ENCODE measurements at places on chromosomes 16 and 17.

DNA sequence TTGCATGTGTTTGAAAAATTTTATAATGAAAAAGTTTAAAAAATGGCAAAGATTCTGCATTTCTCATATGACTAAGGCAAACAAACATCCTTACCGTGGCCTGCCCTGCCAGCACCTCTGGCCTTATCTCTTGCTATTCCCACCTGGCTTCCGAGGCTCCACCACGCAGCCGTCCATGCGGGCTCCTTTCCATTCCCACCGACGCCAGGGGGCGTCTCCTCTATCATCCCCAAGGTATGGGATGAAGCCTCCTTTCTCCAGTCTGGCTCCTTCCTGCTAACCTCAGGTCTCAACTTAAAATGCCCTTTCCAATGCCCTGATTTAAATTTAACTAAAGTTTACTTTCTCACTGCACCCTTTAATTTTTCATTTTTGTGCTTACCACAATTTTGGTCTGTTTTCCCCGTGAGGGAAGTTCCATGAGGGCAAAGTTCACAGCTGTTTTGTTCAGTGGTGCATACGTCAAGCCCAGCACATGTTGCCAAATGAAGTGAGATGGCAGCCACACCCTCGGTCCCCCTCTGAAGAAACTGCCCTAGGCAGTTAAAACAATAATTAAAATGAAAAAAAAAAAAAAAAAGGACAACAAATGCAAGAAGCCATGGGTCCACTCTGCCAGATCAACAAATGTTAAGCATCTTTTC is 13.3 kb upstream of the SDK2 start:
- DNase-seq: no peak

GRCh38 chr17:61574542-61575351 is 16.3 kb downstream of the NACA2 start:
- no peak for DNase-seq

DNA sequence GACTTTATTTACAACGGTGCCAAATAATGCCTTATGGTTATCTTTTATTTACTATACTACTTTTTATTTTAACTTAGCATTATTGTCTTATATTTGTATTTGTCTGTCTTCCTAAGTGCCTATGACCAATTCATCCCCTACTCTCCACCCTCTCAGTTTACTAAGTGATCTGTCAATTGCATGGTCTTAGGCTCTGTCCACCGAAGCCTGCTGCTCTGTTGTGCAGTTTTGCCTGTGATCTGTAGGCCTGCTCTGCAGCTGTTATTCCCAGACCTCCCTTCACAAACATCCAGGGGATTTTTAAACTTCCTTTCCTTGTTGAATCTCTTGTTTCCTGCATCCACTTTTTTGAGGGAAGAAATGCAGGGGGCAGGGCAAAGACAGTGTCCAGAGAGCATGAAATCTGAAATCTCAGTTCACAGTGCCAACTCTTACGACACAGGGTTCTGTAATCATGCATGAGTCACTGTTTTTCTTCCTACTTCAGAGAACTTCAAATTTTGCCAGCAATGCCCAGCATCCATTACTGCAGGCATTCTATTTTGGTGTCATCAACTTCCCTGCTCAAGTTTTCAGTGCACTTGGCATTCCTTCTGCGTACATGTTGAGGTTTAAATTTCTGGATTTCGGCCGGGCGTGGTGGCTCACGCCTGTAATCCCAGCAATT is 11.4 kb downstream of the SLFN5 start:
- DNase-seq: peak; percentile 21

GRCh38 chr16:12092544-12092921 is 116.0 kb downstream of the SNX29 start:
- DNase-seq: no peak

DNA sequence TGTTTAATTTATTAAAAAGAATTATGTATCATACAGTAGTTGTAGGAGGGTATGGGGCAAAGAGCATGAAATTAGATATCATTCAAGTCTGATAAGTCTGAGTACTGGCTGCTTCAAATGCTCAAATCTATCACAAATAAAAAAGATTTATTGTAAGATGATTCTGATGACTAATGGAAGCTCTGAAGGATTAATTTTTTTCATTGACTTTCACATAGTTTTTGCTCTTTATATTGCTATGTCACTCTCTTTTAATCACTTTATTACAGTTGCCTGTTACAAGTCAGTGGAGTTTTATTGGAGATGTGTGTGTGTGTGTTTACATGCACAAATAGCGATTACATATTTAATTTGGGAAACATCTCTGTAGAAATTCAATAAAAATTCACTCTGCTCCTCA is 15.0 kb downstream of the MAP2K4 start:
- no peak for DNase-seq

DNA sequence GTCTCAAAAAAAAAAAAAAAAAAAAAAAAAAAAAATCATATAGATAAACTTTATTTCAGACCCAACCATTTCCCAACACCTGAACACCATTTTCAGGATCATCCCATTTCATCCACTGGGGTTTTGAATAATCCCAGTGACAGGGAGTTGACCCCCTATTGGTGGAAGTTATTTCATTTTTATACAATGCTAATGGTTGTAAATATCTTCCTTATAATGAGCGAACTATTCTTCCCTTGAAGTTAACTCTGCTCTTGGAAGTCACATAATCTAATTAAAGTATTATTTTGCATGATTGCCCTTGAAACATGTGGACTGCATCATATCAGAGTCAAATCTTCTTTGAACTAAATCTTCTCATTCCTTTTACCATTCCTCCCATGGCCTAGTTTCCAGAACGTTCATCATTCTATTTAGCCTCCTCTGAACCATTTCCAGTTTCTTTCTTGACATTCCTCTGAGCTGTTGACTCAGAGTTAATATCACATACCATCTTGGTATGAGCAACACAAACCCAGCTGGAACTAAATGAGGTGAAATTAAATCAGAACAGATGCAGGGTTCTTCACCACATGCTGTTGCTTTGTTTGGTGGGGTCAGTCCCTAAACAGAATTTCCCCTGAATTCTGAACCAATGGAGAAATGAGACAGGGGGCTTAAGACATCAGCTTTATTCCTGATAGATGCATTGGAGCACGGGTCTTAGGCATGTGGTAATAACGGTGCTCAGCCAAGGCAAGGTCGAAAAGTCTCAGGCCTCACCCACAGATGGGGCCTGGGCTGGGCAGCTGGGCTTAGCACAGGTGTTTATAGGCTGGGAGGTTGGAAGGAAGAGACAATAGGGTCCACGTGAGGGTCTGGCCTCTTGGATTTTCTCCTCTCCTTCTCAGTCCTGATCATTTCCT is 8.9 kb downstream of the HSD17B2 start:
- DNase-seq: no peak

DNA sequence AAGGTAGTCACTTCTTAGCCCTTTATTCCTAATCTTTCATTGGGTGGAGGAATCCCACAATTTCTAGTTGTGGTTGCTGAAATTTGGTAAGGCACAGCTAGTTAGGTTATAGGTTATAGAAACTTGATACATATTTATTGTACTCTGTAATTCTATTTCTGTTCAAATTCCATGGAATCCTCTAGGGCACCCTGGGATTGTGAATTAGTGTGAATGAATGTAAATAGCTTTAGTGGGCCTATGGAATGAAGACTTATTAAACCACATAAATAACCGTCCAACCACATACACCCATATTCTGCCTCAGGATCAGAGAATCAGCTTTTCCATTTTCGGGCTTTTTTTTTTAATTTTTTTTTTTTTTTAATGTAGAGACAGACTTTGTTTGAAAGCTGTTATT is 9.2 kb downstream of the TANC2 start:
- no peak for DNase-seq

- DNase-seq: no peak
Observed at GRCh38 chr17:3029213-3029913, 34.0 kb downstream of the OR1D5 start.

DNA sequence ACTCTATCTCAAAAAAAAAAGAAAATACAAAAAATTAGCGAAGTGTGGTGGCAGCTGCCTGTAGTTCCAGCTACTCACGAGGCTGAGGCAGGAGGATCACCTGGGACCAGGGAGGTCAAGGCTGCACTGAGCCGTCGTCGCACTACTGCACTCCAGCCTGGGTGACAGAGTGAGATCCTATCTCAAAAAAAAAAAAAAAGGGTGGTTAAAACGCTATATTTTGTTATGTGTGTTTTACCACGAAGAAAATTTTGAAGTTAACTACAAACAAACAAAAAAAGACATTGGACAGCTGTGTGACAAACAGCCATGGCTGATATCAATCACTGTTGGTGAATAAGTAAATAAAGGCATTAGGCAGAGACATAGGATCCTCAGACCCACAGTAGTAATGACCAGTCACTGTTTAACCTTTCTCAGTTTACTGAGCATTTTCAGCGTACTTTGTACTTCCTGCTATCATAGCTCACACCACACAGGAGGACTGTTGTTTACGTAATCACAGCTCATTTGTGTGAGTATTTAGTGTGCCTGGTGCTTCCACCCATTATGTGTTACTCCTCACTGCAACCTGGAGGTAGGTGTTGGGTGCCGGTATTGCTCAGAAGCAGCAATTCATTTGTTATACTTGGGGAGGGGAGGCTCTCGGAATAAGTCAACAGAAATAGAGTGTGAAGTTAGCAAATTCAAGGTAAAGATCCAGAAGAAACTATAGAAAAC is 55.4 kb downstream of the COPRS start:
- DNase-seq: no peak

DNA sequence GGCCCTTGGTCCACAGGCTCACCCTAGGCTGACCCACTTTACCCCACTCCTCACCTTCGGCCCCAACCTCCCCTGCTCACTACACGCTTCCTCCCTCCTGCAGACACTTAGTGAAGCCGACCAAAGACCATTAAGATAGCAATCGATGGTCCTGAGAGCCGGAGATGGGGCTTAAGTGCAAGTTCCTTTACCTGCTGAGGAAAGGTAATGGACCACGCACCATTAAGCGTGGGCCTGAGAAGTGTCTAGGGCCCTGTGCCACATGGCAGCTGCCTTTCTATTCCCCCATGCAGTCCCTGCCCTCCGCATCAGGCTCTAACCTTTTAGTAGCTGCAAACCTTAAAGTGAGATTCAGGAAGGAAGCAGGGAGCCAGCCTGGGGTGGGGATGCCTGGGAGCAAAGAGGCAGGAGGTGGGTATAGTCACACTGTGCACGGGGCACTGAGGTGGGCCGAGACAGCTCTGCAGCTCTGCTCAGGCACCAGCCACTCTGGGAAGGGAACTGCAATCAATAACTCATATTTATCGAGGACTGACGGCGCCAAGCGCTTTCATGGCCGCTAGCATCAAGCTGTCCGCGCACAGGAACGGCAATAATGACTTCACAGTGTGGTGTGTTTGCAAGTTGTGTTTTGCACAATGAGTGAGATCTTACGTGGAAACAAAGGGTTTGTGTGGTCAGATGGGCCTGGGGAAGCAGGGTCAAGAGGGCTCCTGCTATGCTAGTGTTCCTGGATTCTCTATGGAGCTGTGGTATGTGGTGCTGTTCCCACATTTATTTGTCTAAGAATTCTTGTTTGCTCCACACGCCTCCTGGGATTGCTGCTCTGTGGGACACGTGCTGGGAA is 84.9 kb upstream of the CDC42EP4 start:
- DNase-seq: no peak

- no peak for DNase-seq
Observed at GRCh38 chr17:75295201-75296158, 6.2 kb upstream of the SLC25A19 start.

DNA sequence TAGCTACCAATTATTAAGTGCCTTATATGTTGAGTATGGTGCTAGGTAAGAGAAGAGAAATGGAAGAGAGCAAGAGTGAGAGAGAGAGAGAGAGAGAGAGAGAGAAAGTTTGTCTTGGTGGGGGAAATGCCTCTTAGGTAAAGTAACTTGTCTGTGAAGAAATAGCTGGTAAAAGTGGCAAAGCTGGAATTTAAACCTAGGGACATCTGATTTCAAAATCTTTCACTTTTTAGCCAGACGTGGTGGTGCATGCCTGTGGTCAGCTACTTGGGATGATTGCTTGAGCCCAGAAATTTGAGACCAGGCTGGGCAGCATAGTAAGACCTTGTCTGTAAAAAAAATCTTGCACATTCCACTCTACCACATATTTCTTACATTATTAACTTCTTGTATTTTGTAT is 23.0 kb upstream of the CDR2 start:
- no peak for DNase-seq

GRCh38 chr17:7559320-7560171 is 996 bp downstream of the TNFSF13 start:
- DNase-seq: no peak

GRCh38 chr17:71446645-71447437 is 674.0 kb upstream of the SOX9 start:
- no peak for DNase-seq

- no peak for DNase-seq
Observed at GRCh38 chr17:36850790-36851189, 86.5 kb upstream of the LHX1 start.

GRCh38 chr17:66941249-66941648 is 23.3 kb upstream of the CACNG4 start:
- DNase-seq: no peak

GRCh38 chr16:54191163-54191562 is 95.4 kb downstream of the IRX3 start:
- DNase-seq: no peak

GRCh38 chr17:55577687-55578086 is 66.4 kb upstream of the SMIM36 start:
- no peak for DNase-seq

GRCh38 chr17:40448639-40449261 is 5.5 kb downstream of the IGFBP4 start:
- no peak for DNase-seq

- DNase-seq: no peak
Observed at GRCh38 chr17:50715471-50715870, 3.9 kb upstream of the LUC7L3 start.

DNA sequence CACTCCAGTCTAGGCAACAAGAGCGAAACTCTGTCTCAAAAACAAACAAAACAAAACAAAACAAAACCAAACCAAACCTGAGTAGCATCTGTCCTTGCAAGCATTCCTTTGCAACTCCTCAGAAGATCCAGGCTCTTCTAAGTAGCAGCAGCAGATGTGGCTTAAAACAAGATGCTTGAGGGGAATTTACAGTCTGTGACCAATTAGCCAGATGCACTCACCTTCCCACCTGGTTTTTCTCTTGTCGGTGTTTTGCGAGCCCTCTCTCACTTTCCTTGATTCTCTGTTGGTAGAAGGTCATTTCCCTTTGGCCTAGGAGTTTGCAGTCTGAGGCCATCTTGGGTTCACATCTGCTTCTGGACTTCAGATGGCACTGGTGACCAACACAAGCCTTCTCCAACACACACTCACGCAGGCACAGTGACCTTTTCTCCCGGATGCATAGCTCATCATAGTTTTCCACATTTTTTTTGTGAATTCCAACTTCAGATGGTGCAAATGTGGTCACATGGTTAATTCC is 276.8 kb downstream of the STX8 start:
- no peak for DNase-seq

All from NK-92 treated with Interleukin-12 subunit alpha and Interleukin-12 subunit beta, amount 100 ng/mL, for 24 hours (cell line).